Keratinocyte (primary cell): ENCODE measurements at places on chromosomes 11 and 22.

DNA sequence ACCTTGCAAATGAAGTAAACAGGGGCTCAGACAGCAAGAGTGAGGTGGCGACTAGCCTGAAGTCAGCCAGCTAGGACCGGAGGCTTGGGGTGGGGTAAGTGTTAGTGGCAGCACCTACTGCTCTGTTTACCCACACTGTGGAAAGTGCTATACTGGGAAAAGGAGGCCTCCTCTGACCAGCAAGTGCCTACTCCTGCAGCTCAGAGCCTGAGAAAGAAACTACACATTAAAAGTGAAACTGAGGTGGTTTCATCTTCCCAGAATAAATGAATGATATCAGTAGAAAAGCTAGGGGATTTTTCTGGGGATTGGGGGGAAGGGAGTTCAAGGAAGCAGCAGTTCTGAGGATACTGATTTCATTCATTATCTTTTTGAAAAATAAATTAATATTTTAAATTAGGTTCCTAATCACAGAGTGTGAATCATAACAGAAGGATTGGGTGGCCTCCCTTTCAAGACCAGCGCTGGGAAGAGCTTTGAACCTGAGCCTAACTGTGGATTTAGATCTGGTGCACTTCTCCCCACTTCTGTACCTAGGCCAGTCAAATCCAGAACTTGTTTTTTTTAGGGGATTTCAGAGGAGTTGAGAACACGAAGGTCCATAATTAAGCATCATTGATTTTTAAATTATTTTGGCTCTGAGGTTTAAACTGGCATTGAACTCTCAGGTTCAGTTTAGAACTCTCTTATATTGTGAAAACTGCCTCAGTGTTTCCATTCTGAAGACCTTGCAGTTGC, 48.1 kb upstream of the GRAMD1B start:
- DNase-seq: no peak

DNA sequence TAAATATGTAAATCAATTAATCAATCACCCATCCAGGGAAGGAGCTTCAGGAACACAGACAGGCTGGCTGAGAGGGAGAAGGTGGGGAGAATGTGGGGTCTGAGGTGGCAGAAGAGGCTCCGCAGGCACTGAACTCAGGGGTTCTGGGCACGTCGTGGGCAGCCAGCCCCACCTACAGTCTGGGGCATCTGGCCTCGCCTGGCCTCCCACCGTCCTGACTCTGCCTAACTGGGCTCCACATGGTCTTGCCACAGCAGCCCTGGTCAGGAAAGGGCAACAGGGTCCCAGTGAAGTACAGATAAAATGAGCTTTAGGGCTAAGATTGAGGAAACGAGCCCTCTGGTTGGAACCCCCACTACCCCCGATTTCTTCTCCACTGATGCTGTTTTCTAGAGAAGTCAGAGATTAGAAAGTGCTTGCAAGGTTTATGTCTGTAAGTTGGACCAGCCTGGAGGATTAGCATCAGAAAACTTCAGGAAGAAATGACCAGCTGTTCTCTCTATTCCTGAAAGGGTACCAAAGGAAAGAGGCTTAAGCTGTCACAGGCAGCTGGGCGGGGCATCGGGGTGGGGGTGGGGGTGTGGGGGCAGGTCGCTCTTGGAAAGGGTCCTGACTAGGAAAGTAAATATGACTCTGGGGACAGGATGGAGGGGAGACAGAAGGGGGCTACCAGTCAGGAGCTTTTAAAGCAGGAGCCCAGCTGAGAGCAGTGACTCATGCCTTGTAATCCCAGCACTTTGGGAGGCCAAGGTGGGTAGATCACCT, 261.7 kb downstream of the BUD13 start:
- DNase-seq: no peak

DNA sequence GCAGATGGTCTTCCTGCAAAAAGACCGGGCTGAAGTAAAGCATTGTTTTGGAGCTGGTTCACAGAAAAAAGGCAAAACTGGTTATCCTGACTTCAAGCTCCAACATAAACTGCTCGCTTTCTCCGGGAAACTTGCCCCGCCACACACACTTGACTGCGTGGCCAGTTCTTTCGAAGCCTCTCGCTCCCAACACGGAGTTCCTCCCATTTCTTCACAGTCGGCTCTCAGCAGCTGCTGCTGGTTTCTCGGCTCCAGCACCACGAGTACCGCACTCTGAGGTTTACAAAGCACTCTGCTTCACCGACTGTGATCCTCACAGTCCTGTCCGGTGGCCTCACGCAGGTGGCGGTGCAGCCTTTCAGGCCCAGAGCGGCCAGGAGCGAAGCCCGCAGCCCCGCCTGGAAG, 264 bp downstream of the CHEK1 start:
- DNase-seq: no peak

GRCh38 chr22:46132830-46133587, 17.3 kb upstream of the PPARA start:
- no peak for DNase-seq

DNA sequence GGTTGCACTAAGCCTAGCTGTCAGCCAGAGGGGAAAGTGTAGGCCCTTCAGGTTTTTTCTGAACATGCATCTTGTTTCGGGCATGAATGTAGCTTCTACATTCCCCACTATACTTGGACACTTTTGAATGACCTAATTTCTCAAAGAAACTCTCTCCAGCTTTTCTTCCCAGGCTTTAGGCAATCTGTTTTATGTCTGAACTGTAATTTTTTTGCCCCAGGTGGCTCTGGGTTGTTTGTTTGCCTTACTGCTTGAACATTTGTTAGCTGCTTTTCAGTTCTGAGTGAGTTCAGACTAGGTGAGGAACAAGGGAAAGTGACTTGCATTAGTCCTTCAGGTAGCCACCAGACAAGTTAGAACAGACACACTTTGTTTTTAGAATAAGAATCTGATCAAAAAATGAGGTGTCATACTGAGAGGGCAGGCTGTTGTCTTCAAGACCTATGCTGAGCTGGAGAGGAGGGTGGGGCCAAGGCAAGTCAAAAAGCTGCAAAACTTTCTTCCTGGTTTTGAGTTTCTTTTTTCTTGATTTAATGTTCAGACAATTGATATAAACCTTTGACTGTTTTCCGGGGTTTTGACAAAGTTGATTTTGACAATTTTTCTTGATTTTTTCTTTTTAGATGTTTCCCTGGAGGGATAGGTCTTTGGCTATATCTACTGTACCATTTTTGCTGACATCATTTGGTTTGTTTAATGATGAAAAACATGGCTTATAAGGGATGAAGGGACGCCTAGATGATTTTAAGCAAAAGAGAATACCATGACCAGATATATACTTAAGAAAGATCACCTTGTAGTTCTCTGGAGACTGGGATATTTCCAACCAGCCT, 182.8 kb downstream of the WNT11 start:
- DNase-seq: no peak

DNA sequence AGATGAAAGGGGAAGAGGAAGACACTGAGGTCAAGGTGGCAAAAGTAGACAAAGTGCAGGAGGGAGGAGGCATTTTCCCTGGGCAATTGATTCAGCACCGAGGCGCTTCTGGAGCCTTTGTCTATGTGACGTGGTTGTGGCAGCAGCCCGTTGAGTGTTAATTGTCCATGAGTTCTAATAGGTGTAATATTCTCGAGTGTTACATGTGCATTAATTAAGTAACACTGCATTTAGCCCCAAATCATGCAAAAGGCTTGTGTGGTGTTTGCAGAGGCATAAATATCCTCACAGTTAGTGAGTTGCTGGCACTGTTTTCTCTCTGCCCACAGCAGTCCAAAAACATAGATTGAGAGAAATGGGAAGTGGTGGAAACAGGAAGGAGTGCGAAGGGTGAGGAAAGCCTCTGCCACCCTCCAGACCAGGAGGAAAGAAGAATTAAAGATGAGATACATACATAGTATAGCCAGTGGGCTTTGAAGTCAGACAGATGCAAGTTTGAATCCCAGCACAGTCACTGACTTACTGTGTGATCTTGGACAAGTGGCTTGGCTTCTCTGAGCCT, 361.2 kb downstream of the MN1 start:
- no peak for DNase-seq

GRCh38 chr11:101916422-101916821, at the start of gene ANGPTL5:
TSS of gene ANGPTL5 (minus strand) at chr11:101916522. CDS start at chr11:101907909, 8,613 bp downstream.
- DNase-seq: no peak

DNA sequence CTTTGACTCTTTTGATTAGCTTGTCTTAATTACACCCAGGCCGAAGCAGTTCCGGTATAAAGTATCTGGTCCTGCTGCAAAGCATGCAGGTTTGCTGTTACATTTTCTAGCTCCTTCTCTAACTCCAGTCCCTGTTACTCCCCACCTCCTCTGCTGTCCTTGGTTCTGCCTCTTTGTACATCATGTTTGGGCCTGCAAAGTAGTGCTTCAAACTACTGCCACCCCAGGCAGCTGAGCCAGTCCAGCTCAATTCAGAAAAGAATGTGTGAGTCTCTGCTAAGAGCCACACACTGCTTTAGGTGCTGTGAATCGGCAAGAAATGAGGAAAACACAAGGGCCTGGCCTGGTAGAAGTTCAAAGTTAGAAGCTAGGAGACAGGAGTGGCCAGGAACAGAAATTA, 136.0 kb downstream of the SERGEF start:
- no peak for DNase-seq

DNA sequence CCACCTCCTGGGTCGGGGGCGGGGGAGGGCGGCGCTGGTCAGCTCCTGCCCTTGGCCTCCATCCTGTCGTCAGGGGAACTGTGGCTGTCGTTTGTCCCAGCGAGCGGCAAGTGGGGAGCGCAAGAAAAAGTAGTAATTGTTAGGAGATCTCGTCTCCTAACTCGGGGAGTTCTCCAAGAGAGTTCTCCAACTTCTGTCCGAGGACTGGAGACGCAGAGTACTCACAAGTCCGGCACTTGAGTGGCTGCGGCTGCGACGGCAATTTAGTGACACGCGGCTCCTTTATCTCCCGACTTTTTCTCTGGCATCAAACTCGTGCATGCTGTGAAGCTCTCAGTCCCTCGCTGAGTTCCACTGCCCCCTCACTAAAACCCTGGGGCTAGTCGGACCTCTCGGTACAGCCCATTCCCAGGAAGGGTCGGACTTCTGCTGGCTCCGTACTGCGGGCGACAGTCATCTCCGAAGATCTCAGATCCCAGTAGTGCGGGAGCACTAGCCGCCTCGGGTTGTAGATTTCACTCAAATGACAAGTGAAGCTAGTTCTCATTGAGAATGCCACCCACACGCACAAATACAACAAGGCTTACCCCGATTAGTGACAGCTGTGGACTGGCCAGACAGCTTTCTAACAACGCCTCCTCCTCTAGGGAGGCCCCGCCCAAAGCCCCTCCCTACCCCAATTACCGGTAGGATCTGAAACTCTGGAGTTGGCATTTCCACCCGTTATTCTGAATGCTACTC, at the start of gene PGR:
Gene PGR, minus strand, starts transcription at position 611 of the 741 bp plus-strand sequence. CDS start 743 bp downstream, outside the sequence.
- DNase-seq: no peak

GRCh38 chr11:132332521-132332920, 962.1 kb downstream of the NTM start:
- DNase-seq: no peak

- no peak for DNase-seq
Observed at GRCh38 chr22:47213571-47214230, 451.3 kb downstream of the TBC1D22A start.

DNA sequence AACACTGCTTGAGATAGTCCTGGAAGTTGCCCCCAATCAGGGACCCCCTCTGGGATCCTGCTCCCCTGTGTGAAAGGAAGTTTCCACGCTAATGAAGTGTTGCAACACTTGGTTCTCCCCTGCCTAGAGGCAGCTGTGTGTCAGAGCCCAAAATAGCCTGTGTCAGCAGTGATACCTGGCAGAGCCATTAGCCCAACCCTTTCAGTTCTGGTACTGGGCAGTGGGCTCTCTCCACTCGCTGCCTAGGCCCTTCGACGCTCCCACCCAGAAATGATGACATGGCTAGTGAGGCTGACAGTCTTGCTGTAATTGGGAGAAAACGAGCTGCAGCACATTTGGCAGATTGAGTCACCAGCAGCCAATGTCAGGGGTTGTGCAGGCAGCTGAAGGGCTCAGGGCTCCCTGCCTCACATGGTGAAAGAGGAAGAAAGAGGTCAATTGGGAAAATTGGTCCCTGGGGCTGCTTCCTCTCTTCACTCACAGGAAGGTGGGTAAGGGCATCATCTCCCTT, 1.4 kb upstream of the NXF1 start:
- no peak for DNase-seq

DNA sequence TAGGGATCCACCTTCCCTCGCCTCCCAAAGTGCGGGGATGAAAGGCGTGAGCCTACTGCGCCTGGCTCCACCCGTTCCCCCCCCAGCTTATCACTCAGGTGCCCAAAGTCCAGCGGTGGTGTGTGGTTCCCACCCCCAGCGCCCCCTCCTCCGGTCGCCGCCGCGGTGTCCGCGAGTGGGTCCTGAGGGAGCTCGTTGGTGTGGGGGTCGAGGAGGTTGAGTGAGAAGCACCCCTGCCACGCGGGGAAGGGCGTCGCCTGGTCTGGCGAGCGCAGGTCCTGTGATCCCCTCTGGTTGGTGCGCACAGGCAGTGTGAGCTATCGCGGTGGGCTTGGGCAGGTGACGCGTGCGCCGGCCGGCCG, 3900.6 kb upstream of the OR11H1 start:
- no peak for DNase-seq

DNA sequence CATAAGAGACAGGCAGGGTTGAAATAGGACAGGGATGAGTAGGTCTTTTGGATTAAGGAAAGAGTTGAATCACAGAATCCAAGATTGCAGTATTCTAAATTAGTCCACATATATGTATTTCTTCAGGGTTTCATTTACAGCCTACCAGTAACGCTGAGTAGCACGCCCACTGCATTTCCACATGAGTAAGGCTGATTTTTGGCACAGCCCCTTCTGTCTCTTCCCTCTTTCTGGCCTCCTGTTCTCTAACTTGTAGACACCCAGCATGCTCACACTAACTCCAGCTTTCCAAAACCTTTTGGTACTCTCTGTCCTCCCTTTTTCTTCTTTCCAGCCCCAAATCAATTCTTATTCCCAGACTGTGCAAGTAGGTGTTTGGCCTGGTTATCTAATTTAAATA, 3.7 kb upstream of the SIK2 start:
- no peak for DNase-seq

DNA sequence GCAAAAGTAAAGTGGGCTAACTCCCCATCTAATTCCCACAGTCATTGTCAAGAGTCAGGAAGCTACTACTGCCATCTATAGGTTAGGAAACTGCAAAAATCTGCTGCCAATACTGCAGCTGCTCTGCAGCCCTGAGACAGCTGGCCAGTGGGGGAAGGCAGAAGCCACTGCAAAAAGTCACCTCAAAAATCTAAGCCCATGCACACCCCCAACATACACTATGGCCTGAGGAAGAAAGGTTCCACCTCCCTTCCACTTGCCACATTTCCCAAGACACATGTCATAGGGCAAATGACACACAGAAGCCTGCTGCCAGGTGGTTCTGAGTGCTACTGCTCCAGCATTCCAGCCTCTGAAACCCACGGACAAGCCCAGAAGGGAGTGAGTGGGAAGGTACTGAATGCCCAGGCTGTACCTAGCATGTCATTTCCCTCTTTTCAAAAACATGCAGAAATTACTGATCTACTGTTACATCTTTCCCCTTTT, 36.9 kb downstream of the DGCR2 start:
- no peak for DNase-seq

- no peak for DNase-seq
Observed at GRCh38 chr11:32796425-32796824, 2.0 kb upstream of the CCDC73 start.

DNA sequence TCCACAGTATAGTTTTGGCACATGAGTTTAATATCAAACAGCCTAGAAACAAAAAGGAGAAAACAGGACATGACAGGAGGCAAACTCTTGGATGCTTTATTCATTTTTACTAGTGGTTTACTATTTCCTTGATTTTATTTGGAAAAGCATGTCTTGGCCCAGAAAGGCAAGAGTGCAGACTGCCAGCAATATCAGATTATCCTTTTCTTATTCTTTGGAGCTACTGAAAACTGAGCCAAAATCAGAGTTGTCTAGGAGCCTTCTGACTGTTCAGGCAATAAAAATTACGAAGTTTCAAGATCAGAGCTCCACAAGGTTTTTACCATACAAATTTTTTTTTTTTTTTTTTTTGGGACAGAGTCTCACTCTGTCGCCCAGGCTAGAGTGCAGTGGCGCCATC, 16.0 kb downstream of the CELF1 start:
- DNase-seq: no peak
